Amygdala (tissue), 56 donors: ENCODE measurements at places on chromosomes 4 and X.

- DNase-seq, result no peak
These were observed 103.4 kb upstream of the LNX1 start for GRCh38 chr4:53694666-53695065.

DNA sequence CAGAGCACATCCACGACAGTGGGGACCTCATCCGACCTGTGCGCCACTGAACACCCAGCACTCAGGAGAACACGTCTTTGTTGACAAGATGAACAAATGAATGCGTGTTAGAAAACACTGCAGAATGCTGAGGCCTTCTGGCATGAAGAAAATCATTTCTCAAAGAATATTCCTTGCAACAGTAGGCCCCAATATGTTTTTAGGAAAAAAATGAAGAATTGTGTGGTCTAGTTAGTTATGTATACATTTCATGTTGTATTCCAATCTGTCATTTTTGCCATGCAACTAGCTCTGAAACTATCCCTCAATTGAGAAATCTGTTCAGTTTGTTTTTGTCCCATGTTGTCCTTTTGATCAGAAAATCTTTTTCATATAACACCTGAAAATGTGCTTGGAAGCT, 77.4 kb upstream of the MAD2L1 start:
- DNase-seq, result no peak

DNA sequence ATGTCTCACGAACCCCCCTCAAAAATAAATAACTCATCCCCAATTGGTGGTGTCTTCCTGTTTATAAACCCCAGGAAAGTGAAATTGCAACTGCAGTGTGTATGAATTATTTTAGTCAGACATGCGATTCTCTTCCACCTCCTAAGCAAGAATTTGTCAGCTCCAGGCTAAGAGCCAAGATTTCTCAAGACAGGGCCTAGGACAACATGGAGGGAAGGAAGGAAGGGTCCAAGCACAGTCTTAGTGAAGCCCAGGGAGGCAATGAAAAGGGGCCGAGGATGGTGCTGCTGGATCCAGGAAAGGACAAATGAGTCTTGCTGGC, 20.0 kb downstream of the SH3KBP1 start:
- DNase-seq, result no peak

DNA sequence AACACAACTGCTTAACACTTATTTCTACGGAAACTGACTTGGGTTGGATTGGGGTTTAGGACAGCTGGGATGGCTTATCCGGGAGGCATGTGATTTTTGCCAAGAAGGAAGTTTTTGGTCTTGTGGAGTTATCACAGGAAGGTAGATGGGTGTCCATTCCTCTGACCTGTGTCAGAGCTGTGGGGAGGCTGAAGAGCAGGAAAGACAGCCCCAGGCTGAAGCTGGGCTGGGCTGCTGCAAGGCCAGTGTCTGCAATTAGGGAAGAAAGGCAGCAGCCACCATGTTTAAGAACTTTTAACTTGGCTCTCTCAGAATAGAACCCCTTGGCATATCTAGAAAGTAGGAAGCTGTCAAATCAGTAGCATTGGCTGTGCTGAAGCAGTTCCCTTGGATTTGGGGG, 42.3 kb downstream of the CCNG2 start:
- no peak for DNase-seq

- no peak for DNase-seq
These were observed 66.6 kb downstream of the BANK1 start for GRCh38 chr4:101857176-101857575.
